H54 (cell line): ENCODE measurements at places on chromosomes 2 and 18.

DNA sequence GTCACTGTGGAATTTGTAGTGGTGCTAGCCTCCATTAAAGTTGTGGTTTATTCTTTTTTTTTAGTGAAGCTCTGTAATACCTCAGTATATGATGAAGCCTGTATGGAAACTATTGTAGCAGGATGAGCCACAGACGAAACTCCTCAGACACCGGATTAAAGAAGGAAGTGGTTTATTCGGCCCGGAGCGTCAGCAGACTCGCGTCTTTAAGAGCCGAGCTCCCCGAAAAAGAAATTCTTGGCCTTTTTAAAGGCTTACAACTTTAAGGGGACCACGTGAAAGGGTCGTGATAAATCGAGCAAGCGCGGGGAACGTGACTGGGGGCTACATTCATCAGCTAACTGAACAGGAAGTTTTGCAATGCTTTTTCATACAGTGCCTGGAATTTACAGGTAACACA is 8.1 kb upstream of the CCL20 start:
- no peak for DNase-seq

GRCh38 chr2:1945819-1946218 is 201.5 kb upstream of the PXDN start:
- no peak for DNase-seq

- DNase-seq = no peak
These were observed 33.3 kb downstream of the DOK1 start for GRCh38 chr2:74587664-74588277.

GRCh38 chr18:10245031-10245845 is 209.2 kb upstream of the APCDD1 start:
- DNase-seq = no peak

DNA sequence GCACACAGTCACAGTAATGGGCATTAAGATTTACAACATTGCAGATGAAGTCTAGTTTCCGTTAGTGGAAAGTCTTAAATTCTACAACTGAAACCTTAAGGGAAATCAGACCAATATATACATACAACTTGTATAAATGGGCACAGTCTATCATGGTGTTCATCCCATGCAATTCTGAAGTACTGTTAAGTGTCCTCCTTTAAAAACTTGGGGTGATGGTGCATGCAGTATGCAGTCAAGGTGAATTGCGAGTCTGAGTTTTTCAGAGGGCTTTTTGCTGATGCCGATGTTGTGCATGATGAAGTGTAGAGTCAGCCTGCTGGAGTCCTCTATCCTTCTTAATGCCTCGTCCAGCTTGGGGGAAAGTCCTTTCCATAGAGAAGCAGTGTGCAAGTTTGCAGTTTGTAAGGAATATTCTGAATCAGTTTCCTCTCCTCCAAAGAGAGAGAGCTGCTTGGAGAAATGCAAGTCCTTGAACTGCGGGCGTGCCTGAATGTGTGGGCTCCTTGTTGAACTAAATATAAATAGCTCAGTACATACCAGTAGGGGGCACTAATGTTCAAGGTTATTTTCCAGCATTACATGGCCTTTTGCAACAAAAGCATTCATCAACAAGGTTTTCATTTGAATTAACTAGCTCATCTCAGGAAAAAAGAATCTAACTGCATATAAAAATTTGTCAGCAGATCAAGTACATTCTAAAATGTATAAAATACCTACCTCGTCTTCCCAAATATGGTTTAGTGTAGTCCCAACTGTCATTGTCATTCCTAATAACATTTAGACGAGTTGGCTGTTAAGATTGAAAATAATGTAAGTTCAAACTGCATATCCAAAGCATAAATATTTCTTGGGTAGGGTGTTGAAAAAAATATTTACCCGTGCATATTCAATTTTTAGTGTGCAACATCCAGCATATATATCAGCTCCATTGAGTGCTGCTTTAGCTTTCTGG is 21.3 kb downstream of the HNRNPLL start:
- no peak for DNase-seq

- no peak for DNase-seq
These were observed 42.4 kb upstream of the SLC1A4 start for GRCh38 chr2:64946769-64947247.

- no peak for DNase-seq
These were observed 21.6 kb downstream of the MERTK start for GRCh38 chr2:111919794-111920608.
